ENCODE measurements at places on chromosomes 2 and 18.

- no peak for DNase-seq
These were observed 226.1 kb downstream of the VAPA start for GRCh38 chr18:10139783-10140410.

DNA sequence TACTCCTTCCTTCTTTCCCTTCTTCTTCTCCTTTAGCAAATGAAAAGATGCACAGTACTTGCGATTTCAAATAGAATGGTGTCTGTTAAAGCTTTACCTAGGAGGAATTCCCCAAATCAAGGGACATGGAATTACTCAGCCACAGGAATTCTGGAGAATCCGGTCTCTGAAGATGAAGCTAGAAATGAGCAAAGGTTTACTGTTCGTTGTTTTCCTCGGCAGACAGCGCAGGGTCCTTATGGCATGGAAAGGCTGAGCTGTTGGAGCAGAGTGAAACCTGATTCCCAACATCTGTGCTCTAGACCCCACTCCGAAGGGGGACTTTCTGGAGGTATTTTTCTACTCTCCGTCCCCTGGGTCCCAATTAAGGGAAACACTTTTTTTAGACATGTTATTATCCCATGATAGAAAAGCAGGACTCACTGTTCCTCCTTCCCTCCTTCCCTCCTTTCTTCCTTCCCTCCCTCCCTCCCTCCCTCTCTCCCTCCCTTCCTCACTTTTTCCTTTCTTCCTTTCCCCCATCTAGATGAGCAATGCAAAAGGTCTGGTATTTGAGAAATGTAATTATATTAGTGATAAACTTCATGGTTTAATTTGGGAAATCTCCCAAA, 47.1 kb downstream of the CDCA7 start:
- no peak for DNase-seq

DNA sequence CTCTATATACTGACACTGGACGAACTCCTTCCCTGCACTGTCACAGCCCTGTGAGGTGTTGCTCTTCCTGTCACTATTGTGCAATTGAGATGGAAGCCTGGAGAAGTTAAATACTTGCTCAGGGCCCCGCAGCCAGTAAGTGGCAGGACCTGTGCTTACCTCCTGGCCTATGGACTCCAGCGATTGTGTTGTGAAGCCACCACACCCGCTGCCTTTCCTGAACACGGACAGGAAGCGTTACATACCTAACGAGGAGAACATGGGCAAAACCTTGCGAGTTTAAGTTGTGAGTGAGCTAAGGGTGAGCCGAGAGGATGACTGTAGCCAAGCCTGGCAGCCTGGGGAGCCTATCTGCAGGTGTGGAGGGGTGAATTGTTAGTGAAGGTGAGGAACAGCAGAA, 26.1 kb downstream of the RAB31 start:
- no peak for DNase-seq

DNA sequence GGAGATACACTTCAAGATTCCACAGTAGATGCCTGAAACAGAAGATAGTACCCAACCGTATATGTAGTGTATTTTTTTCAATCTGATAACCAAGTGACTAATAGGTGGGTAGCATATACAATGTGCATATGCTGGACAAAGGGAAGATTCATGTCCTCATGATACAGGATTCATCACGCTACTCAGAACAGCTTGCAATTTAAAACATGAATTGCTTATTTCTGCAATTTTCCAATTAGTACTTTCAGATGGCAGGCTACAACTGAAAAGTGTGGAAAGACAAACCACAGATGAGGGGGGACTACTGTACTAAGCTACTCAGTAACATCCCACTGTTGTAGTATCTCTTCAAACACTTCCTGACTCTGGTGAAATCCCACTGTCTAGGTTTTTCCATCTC, 3.7 kb downstream of the IER3IP1 start:
- DNase-seq = no peak

- DNase-seq = no peak
These were observed 223.6 kb downstream of the ALPK2 start for GRCh38 chr18:58405107-58405898.

- no peak for DNase-seq
These were observed 102.2 kb downstream of the TEX51 start for GRCh38 chr2:127000937-127001336.

DNA sequence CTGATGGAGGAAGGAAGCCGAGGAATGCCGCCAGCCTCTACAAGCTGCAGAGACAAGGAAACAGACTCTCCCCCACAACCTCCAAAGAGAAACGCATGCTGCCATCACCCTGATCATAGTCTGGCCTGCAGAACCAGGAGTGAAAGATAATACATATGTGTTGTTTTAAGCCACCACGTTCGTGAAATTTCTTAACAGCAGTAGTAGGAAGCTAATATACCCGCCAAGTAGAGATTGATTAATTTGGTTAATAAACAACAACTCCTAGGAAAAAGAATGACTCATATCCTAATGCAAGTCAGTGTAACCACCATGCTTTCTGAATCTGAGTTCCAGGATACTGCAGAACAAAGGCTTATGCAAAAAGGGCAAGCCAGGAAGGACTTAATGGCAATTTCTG, 36.6 kb downstream of the LONRF2 start:
- no peak for DNase-seq

DNA sequence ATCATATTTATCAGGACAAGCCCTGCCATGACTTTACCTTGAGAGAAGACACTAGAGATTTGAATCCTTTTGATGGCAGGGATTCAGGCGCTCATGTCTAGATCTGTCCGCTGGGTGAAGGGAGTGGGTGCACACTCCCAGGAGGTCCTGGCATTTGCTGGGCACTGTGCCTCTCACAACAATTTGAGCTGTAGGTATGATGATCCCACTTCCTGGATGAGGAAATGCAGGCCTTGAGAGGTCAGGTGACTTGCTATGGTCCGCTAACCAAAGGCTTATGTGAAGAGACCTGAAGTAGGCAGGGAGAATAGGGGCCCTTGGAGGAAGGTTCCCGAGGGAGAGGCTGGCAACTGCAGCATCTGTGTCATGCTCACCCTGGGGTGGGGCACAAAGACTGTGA, 206.1 kb downstream of the HAUS1 start:
- DNase-seq = no peak

DNA sequence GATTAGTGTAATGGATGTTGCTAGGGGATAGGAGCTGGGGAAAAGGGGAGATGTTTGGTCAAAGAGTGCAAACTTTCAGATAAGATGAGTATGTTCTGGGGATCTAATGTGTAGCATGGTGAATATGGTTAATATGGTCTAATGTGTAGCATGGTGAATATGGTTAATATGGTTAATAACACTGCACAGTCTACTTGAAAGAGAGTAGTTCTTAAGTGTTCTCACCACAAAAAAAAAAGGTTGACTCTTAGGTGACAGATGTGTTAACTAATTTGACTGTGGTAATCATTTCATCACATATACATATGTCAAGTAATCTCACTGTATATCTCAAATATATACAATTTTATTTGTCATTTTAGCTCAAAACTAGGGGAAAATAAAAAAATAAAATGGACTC, 121.3 kb upstream of the CD226 start:
- DNase-seq = no peak

- DNase-seq = no peak
These were observed 697.0 kb upstream of the ID2 start for GRCh38 chr2:7984693-7985353.

DNA sequence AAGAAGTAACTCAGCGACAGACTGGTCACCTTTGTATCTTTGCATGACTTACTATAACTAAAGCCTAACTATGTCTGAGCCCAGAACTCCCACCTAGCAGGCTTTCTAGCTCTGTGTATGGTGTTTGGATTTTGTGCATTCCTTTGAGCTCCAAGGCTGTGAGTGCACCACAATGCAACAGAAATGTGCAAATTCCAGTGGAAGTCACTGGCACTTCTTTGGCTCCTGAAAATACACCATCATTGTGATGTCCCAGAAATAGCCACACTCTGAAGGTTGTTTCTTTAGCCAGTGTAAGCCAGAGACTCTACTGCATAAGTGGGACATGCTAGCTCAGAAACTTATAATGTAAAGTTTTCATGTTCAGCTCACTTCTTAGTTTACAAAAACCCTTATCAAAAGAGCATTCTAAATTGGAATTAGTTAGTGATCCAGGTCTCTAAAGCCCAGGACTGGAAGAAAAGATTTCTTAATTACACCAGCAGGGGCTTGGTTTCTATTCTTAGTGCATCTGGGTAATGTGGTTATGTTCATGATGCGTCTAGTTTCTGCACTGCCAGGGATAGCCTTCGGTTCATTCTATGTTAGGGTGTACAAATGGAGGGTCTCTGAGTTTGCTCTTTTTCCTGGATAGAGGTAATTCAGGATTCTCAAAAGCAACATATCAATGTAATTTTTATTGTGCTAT, 1239.5 kb upstream of the ZEB2 start:
- no peak for DNase-seq

DNA sequence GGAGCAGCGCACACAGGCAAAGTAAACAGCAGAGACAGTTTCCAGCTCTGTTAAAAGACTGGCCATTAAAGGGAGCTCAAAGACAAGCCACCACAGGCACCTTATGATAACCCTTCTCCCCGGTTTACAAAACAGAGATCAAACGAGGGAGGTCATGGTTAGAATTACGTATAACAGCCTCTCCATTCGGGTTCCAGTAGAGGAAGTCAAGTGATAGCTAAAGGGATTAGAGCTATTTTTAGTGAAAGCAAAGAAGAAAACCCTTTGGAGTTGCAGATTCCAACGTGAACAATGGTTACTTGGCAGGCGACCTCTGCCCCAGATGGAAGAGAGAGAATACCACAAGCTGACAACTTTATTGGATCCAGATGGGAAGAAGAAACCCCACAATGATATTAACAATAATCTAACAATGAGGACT, 31.2 kb upstream of the EDAR start:
- DNase-seq = peak; percentile 29

- no peak for DNase-seq
These were observed 122.5 kb downstream of the PRPF40A start for GRCh38 chr2:152594792-152595191.

GRCh38 chr2:129080715-129081476, 762.2 kb upstream of the HS6ST1 start:
- no peak for DNase-seq

- DNase-seq = no peak
These were observed 1.7 kb downstream of the TBC1D8 start for GRCh38 chr2:101149241-101150192.

DNA sequence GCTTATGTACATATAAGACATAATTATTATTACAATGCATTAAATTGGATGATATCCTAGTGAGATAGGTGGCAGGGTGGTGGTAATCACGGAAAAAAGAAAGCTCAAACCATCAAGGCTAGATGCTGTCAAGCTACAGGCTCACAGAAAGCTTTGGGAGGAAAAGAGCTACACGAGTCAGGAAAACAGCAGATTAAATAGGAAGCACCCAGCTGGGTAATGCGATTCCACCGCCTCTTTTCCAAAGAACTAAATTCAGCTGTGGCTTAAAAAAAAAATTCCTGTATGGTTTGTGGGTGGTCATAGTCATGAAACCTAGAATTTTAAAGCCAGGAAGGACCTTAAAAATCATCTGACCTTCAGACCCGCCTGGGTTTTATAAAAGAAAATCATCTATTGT, 23.7 kb upstream of the PTPN4 start:
- no peak for DNase-seq

DNA sequence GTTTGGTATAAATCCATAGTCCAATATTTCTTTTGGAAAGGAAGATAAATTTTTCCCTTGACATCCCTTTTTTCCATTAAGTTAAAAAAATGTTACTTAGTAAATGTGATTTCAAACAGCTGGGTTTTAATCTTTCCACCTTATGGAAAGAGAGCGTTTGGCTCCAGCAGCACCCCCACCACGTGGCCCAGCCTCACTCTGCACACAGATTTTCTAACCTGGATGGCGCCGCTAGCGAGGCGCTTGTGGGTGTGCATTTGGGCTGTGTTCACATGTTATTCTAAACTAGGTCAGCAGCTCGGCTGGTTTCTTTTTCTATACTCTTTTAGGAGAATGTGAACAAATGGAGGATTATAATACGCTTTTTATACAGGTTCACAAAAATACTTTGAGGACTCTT, 218.0 kb downstream of the LDLRAD4 start:
- no peak for DNase-seq

GRCh38 chr2:86142436-86143257, 36.6 kb downstream of the PTCD3 start:
- DNase-seq = no peak

GRCh38 chr2:204015118-204015843, 78.7 kb downstream of the ICOS start:
- DNase-seq = no peak

- peak; percentile 47 for DNase-seq
These were observed 179.6 kb downstream of the SATB2 start for GRCh38 chr2:199278099-199278498.

DNA sequence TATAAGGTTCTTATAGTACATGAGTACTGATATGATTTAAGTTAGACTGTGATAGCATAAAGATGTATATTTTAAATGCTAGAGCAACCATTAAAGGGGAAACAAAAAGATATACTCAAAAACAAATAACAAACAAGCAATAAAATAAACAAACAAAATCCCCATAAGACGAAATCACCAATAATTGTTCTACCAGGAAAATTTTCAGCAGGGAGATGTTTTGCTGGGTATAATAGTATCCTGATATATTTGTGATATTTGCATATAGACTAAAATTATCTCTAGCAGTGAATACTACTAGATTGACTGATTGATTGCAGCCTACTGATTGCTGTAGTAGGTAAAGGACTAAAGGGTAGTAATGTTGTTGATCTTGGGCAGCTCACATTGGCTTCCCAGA, 177.4 kb downstream of the TMEM182 start:
- no peak for DNase-seq

DNA sequence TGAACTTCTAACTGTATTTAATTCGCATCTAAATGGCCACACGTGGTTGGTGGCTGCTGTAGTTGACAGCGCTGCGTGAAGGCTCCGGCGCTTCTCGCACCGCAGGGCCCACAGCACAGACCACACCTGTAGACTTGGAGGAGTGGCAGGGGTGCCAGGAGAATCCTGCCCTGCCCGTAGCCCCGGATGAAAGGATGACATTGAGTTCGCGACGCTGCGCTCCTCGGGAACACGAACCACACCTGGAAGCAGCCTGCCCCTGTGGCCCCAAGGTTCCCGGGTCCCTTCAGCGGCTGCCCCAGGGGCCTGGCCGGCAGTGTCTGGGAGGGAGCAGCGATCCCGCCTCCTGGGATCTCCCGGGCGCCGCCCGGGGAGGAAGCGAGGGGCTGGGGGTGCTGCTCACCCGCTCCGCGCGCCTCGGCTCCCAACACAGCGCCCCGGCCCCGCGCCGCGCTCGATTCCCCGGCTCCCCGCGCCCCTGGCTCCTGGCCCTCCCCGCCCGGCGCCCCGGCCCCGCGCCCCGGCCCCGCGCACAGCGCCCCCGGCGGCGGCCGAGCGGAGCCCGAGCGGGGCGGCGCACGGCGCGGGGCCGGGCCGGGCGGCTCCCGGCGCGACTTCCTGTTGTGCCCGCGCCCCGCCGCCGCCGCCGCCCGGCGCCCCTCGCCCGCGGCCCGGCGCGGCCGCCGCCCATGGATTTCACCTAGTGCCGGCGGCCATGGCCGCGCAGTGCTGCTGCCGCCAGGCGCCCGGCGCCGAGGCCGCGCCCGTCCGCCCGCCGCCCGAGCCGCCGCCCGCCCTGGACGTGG, at the start of gene RNPEPL1:
TSS of gene RNPEPL1 (plus strand) at position 613 of the 806 bp plus-strand sequence. CDS start at position 716, 103 bp downstream.
- DNase-seq = no peak

- DNase-seq = no peak
These were observed 418.8 kb downstream of the ARHGAP15 start for GRCh38 chr2:143548032-143548431.

All from smooth muscle cell of the brain vasculature (primary cell).